ENCODE measurements at places on chromosomes 16 and 17.

- DNase-seq: peak; percentile 76
Measured at GRCh38 chr16:84738255-84739038, 38.6 kb downstream of the USP10 start.

GRCh38 chr17:77182205-77183172 lies 41.7 kb downstream of the SEC14L1 start:
- no peak for DNase-seq

- no peak for DNase-seq
Measured at GRCh38 chr16:55329791-55330428, 5.9 kb downstream of the IRX6 start.

GRCh38 chr17:61323909-61324868 lies 75.5 kb upstream of the TBX2 start:
- no peak for DNase-seq

DNA sequence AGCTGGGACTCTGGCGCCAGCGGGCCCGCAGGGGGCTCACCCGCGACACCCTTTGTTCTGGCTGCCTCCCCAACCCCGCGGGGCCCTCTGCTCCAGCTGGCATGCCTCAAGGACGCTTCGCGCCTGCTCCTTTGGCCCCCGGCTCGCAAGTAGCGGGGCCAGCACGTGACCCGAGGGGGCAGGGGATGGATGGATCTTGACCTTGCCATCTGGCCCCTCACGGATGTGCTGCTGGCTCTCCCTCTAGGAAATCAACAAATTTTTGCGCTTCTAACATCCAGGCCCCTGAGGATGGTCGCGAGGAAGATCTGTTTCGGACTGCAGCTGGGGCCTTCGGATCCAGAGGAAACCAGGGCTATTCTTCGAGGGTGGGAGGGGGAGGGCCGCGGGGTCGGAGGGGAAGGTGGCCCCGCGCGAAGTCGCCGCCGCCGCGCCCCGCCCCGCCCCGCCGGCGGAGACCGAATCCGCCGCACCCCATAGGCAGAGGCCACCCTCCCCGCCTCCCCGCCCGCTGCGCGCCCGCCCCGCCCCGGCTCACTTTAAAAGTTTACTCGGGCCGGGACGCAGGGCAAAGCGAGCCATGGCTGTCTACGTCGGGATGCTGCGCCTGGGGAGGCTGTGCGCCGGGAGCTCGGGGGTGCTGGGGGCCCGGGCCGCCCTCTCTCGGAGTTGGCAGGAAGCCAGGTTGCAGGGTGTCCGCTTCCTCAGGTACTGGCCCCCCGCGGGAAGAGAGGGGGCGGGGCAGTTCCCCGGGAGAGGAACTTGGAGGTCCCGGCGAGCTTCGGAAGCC lies at the start of gene ACSF2:
TSS of gene ACSF2 (plus strand) at position 537 of the 790 bp plus-strand sequence. CDS start at position 581, 44 bp downstream.
- peak; percentile 74 for DNase-seq

- DNase-seq: no peak
Measured at GRCh38 chr17:79338152-79338551, 263.5 kb downstream of the ENGASE start.

- DNase-seq: peak; percentile 70
Measured at GRCh38 chr17:29005936-29006511, at the start of gene SEZ6. Gene SEZ6 (minus strand): TSS chr17:29006033. CDS start chr17:29005869, 164 bp downstream.

- no peak for DNase-seq
Measured at GRCh38 chr16:67022531-67023214, 6.3 kb upstream of the CBFB start.

DNA sequence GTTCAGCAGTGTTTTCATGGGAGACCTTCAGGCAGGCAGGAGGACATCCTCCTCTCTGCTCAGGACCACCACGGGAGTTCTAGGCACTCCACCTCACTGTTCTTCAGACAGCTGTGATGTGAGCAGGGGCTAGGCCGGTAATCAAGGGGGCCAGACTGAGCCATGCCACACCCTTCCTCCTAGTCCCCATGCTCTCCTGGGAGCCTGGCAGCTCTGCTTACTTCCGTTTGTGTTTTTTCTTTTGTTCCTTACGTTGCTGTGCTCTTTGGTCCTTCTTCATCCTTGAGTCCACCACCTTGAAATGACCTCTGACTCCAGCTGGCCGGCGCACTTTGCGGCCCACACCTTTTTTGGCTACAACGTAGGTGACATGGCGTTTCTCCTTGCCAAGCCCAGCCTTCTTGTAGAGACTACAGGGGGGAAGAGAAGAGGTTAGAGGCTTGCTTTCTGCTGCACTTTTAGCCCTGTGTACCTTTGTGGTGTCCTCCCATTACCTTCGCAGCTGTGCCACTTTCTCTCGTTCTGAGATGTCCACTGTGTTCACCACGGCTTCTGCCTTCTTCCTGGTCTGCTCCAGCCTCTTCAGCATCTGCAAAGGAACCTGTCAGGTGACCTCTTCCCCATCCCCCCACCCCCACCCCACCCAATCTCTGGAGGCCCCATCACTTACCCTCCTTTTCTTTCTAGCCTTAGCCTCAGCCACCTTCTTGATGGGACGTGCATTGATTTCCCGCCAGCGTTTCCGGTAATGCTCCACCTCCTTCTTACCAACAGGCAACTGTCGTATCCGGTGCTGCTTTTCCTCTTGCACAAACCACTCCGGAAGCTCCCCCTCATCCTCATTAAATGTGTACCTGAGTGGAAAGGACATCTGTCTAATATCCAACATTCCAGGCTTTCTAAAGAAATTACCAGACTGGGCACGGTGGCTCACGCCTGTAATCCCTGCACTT lies 7.4 kb upstream of the PSMC5 start:
- DNase-seq: no peak

DNA sequence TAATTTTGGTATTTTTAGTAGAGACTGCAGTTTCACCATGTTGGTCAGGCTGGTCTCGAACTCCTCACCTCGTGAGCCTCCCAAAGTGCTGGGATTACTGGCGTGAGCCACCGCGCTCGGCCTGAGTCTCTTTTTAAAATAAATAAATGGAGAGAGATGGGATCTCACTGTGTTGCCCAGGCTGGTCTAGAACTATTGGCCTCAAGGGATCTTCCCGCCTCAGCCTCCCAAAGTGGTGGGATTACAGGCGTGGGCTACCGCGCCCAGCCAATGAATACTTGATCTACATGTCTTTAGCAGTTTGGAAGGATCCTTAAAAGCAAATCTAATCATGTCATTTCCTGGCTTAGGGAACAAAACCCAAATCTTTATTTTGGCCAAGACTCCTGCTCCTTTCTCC lies 1.2 kb downstream of the DHODH start:
- DNase-seq: no peak

Measured in activated naive CD4-positive, alpha-beta T cell treated with Interleukin-2 at 50 U/mL for 16 hours (primary cell).